ENCODE measurements at places on chromosomes 3 and 15. TPM values are rescaled to one million over a fixed set of nuclear protein-coding genes. Genes with fewer than 3 reads are reported as not detected.

Gene ZNF662
- not detected for total RNA-seq

Gene PCSK6
- total RNA-seq = 42.5 TPM

Gene TMEM108
- total RNA-seq = not detected

Gene DIS3L
- 50.5 TPM for total RNA-seq

Gene CCR2
- not detected for total RNA-seq

Gene RASL12
- total RNA-seq = 0.55 TPM

Gene ATP2B2
- total RNA-seq = 1.1 TPM

Measured in HepG2 (cell line).